Fibroblast of villous mesenchyme (primary cell): ENCODE measurements at places on chromosomes 5 and 9. TPM values are rescaled to one million over a fixed set of nuclear protein-coding genes. Genes with fewer than 3 reads are reported as not detected.

Gene IARS1
- total RNA-seq, result 377 and 457 TPM in 2 replicates

Gene DMRT3
- total RNA-seq, result not detected in 2 replicates

Gene ANKRD18A
- under 0.01 TPM in 1 of 2 replicates, not detected in the other for total RNA-seq

Gene IL17B
- total RNA-seq, result 1.3 TPM in 1 of 2 replicates, not detected in the other

Gene PTGDS
- total RNA-seq, result 10.8 and 21.9 TPM in 2 replicates

Gene SLC22A4
- 6.8 and 16.4 TPM in 2 replicates for total RNA-seq

Gene SGTB
- 15.5 and 21.2 TPM in 2 replicates for total RNA-seq

Gene CRB2
- total RNA-seq, result under 0.01 TPM in 1 of 2 replicates, not detected in the other

Gene TRIM14
- 9.3 and 13.4 TPM in 2 replicates for total RNA-seq

Gene LCN1
- total RNA-seq, result not detected in 2 replicates

Gene FBN2
- total RNA-seq, result 81.6 and 137 TPM in 2 replicates

Gene FST
- 29.8 and 52.5 TPM in 2 replicates for total RNA-seq

Gene CAMK2A
- 1.3 TPM in 2 replicates for total RNA-seq

Gene DDX4
- total RNA-seq, result not detected in 2 replicates
